AG20443 (cell line): ENCODE measurements at places on chromosomes 13 and 19.

DNA sequence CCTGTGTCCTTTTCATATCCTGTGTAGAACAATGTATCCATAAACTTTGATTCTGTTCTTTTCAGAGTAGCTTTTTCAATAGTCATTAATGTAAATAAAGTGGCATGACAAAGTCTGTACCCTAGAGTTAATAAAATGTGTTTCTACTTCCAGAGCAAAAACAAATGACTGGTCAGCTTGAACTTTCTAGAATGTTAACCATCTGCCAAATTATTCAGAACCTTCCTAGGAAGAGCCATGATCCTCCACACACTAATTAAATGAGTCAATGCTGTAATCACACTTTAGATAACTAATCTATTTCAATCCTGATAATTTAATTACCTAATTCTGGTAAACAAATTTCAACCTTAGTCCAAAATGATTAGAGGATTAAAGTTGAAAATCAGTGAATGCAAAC is 73.2 kb downstream of the DIAPH3 start:
- DNase-seq = peak; percentile 35

- peak; percentile 30 for DNase-seq
Observed at GRCh38 chr19:48967346-48968178, 2.5 kb downstream of the FTL start.

DNA sequence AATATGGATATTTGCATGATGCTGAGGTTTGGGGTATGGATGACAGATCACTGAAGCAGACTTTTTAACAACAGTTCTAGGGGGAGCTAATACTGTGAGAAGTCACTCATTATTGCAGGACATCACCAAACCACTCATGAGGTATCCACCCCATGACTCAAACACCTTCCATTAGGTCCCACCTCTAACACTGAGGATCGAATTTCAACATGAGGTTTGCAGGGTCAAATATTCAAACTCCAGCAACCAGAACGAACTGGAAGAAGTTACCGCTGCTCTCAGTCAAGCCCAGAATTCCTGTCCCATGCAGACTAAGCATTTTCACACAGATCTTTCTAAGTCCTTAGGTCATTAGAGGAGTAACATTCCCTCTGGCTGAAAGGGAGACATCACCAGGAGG is 758.9 kb downstream of the UQCRFS1 start:
- no peak for DNase-seq

DNA sequence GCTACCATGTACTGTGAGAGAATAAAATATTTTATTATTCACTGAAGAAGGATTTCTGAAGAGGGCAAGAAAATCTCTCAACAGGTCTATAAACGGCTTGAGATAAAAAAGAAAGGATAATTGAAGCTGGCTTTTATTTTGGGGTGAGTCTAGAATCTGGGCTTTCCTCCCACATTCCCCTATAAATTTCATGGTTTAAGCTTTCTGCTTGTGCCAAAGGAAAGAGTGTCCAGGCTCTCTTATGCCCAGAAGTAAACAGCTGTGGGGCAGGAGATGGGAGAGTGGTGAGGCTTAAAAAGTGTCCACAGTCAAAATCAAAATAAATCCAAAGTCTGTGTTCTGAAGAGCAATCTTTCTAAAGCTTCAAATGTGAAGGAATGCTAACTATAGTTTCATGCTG is 942.2 kb upstream of the MIR17HG start:
- DNase-seq = no peak

DNA sequence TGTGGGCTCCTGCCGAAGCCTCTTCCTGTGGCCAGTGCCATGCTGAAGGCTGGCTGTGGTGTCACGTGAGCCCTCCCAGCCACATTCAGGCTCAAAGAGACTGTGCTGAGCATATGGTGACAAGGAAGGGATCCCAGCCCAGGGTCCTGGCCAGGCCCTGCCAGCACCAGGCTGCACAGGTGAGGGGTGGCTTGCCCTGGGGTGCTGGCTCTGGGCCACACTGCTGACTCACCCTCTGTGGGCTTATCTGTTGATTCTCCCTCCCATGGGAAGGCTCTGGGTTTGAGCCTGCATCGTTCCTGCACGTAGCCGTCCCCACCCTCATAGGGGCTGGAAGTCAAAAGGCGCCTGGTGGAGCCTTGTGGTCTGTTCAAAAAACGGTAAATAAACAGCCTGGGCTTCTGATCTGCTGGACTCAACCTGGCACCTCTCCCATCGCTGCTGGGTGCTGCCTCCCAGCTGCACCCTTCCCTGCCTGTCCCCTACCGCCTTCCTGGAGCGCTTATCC is 31.1 kb downstream of the DNM2 start:
- DNase-seq = peak; percentile 28

DNA sequence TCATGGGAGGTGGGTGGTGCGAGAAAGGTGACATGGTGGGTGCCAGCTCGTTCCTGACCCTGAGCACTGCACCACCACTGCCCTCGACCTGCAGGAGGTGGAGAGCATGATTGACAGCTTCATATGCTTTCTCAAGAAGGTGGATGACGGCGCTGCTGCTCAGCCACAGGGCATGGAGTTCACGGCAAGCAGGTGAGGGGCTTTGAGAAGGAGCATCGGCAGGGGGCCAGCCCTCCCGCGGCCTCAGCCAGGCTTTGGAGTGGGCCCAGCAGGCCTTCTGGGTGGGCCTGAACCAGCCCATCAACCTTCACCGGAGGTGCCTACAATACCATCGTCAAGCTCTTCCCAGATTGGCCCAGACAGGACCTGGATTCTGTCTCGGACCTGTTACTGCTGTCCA is 18.9 kb upstream of the ZNF14 start:
- DNase-seq = no peak

- no peak for DNase-seq
Observed at GRCh38 chr13:39281539-39282150, 243.4 kb downstream of the NHLRC3 start.

DNA sequence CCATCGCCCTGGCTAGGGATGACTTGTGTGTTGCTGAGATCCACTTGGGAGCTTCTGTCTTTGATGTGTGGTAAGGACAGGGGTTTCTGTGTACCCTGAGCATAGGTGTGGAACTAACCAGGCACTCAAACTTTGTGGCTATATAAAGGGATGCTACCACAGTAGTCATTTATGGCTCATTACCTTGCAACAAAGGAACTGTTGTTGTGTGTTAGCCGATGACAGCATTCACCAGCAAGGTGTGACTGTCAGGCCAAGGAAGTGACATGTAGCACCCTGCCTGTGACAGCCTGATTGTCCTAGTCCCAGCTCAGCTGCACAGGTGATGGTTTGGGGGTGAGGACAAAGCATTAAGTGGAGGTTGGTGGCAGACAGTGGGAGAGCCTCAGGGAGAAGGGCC is 73.6 kb downstream of the COG3 start:
- no peak for DNase-seq

DNA sequence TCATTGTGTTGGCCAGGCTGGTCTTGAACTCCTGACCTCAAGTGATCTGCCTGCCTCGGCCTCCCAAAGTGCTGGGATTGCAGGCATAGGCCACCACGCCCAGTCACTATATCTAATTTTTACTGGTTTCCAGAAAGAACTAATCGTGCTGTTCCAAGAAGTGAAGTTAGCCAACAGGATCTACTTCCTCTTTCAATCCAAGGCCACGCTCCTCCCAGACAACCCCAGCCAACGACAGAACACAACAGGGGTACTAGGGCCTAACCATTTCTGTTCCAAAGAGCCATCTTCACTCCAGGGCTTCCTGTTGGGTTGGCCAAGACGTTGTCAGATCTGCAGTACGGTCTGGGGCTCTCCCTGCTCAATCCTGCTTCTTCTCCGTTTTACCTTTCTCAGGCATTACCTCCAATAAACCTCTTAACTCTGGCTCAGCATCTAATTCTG is 7.0 kb upstream of the LSM14A start:
- DNase-seq = no peak

- DNase-seq = no peak
Observed at GRCh38 chr13:30832845-30833332, 73.2 kb upstream of the MEDAG start.

DNA sequence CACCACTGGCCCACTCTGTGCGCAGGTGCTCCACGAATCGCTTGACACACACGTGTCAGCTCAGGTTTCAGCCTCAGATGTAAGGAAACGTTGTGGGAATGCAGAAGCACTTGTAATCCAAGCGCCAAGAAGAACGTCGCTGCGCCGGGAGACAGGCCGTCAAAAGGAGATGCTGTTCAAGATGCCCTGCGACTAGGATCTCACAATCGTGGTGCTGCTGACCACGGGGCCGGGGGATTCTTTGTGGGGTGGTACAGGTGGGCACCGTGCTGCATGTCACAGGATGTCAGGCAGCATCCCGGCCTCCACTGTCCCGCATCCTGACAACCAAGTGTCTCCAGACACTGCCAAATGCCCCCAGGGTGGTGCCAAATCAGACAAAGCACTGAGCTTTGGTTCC is 16.9 kb upstream of the SIGLEC11 start:
- DNase-seq = no peak

DNA sequence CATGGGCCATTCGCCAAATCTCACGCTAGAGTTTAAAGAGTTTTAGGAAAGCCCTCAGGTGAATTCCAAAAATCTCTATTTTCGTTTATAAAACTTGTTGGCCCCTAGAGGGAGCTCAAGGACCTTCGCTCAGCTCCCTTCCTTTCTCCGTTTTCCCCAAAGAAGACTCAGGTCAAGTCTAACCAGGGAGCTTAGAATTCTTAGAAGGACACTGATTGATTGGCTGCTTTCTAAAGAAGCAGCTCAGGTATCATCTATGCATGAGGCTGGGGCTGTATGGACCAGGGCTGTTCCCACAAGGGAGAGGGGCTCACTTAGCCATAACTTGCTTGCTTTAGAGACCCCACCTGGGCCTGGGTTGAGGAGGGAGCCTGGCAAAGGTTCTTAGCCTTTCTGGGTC is 20.5 kb downstream of the DZIP1 start:
- peak; percentile 71 for DNase-seq
